ENCODE measurements at places on chromosomes 7 and 10.

DNA sequence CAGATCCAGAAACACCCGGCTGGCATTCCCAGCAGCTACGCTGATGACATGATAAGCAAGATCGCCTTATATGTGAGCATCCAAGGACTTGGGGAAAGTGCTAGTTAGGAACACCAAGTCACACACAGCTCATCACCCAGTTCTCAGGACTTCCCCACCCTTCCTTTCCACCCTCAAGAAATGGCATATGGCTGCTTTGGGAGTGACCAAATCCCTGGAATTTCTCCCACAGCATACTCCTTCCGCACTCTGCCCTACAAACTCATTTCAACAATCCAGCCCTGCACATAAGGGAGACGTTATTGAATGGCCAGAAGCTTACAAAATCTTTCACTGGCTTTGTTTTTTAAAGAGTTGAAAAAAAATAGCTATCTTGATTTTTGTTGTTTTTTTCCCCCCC lies 4.2 kb downstream of the ITIH5 start:
- no peak for ATAC-seq

- ATAC-seq = no peak
Measured at GRCh38 chr10:44415121-44415520, 30.2 kb upstream of the CXCL12 start.

- no peak for ATAC-seq
Measured at GRCh38 chr10:43047288-43047970, 29.4 kb upstream of the RET start.

DNA sequence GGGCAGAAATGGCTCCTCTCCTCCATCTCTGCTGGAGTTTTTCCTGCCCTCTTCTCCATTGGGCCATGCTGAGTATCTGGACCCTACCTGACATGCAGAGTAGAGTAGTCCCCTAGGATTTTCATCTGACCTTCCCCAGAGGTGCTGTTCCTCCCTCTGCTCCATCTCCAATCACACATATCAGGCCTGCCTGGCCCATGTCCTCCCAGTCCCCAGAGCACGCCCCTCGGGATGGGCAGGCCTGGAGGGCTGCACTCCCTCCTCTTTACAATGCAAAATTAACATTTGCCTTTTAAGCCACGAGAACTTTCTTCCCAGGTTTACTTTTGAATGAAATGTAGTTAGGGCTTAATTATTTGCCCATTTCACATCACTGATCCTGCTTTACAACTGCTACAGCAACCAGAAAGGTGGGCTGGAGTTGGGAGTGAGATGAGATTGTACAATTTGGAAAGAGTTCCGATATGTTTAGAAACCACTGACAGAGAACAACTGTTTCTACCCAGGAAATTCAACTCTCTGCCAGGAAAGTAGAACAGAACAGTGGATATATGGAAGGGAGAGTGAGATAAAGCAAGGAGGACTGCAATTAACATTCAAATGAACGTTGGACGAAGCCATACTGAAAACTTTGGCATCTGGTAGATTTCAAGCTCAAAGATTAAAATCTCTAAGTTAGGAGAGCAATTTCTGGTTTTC lies 184.0 kb upstream of the HABP2 start:
- ATAC-seq = no peak

DNA sequence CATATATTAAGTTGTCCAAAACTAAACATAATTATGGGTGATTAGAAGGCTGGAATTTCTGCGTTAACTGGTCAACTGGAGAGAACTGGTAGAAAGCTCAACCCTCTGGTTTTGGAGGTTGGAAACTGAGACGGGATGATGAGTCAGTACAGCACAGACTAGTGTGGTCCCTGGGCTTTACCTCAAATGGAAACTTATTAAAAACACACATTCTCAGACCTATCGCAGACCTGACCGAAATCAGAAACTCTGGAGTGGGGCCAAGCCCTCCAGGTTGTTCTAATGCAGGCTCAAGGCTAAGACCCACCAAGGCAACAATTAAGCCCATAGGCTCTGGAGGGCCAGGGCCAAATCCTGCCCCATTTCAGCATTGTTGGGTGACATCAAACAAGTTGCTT lies 136.9 kb downstream of the KCNMA1 start:
- no peak for ATAC-seq

DNA sequence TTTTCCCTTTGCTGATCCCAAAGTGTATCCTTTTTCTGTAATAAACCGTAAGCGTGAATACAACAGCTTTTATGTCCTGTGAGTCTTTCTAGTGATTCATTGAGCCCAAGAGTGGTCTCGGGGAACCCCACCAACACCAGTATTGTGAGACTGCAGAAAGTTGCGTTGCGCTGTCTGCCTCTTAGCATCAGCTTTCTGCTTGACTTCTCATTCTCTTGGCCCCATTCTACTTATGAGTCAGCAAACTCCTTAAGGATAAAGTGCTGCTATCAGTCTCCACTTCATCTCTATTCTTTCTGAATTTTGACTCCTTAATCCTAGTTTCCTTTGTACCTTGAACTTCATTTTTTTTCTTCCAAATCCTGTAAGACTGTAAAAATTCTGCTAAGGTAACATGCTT lies 184.3 kb upstream of the MBL2 start:
- no peak for ATAC-seq

- ATAC-seq = no peak
Measured at GRCh38 chr10:15300697-15301096, 70.4 kb downstream of the FAM171A1 start.

DNA sequence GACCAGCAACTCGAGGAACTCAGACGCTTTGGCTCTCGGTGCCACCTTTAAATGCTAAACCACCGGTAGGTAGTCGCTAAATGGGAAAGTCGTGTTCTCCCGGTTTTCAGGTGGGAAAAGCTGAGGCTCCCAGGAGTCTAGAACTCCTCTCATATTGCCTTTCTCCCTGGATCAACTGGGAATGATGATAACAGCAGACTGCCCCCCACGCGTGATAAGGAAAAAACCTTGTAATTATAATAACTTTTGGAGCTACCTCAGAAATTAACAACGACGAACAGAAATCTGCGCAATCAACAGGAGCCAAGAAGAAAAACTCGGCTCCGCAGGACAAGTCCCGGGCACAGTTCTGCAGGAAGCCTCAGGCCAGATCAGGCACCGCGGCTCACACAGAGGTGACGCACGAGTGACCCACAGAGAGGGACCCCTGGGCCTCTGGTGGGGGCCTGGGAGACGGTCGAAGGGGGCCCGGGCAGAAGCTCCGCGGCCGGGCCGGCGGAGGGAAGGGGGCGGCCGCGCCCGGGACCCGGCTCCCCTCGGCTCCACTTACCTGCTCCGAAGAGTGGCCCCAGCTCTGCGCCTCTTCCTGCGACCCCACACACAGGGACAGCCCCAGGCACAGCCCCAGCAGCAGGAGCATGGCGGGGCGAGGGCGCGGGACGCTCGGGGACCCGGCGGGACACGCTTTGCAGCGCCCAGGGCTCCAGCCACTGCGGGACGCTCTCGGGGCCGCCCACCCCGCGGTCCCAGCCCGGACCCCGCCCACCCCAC lies at the start of gene ITIH5:
ITIH5 (minus strand) TSS at position 714 of the 771 bp plus-strand sequence; CDS start at position 640, 74 bp downstream.
- no peak for ATAC-seq

DNA sequence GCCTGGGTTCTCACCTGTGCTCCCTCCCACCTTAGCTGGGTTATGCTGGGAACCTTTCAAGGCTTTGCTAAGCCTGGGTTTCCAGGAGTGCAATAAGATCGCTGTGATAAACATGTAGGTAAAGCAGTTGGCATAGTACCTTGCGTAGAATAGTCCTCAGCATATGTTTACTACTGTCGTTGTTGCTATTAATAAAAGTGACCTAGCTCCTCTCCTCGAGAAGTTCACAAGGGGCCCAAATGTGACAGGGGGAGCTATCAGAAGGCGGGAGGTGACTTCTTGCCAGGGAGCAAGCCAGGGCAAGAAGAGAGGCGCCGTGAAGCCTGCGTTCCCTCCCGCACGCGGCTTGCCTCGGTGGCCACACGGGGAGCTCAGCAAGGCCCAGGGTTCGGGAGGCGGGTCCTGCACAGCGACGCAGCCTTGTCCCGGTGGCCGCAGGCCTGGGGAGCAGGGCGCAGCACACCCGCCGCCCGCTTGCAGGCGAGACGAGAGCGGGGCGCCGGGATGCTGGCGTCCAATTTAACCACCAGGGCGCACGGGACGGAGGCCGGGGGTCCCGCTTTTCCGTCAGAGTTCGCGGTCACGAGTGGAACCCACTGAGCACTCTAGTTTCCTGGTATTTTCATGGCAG lies 106.2 kb downstream of the SNX10 start:
- peak; percentile 27 for ATAC-seq

GRCh38 chr10:64830869-64831268 lies 1309.7 kb downstream of the REEP3 start:
- no peak for ATAC-seq

DNA sequence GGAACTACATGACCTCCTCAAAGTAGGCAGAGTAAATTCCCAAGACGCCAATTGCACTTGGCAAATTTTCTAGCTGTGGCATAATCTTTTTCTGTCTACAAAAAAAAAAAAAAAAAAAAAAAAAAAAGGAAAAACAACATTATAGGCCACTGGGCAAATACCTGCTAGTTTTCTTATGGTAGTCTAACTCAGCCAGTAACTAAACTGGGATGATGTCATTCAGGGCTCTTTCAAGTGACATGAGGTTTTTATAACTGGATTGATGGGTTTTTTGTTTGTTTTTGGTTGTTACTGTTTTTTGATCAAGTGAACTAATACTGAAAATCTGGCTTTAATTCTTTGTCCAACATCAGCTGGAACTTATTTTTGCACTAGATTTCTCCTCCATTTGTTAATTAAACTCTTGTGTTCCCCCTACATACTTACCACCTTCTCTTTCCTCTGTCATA lies 7.4 kb upstream of the VIM start:
- no peak for ATAC-seq

- ATAC-seq = no peak
Measured at GRCh38 chr10:71857934-71858890, 7.2 kb upstream of the PSAP start.

GRCh38 chr7:27840313-27840712 lies 100.4 kb downstream of the TAX1BP1 start:
- peak; percentile 95 for ATAC-seq

- no peak for ATAC-seq
Measured at GRCh38 chr10:22708772-22709171, 5.6 kb downstream of the PIP4K2A start.

DNA sequence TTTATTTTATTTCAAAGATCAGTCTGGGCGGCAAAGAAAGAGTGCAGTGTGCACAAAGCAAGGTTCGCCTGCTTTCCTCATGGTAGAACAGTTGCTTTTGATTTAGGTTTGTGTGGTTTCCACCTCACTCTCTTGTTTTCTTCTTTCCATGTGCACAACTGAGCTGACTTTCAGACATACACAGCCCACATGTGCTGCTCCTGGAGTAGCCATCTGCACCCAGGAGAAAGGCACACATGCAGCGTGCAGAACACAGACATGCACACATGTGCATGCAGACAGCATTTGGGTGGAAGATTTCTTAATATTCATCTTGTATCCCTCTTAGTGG lies 302.1 kb downstream of the FZD1 start:
- no peak for ATAC-seq

DNA sequence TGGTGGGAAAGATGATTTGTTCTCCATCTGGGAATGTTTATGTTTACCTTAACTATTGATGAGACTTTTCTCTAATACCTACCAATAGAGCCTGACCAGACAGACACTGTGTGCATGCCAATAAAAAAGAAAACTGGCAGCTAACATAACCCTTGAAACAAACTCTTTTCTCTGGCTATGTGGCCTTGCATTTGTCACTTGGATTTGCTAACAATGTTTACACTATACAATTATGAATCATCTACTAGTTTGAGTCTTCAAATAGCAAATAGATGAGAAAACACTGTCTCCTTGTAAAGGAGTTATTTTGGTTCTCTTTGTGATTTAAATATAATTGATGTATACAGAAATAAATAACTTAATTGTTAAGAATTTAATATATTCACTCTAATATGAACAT lies 273.1 kb downstream of the SEMA3D start:
- no peak for ATAC-seq

DNA sequence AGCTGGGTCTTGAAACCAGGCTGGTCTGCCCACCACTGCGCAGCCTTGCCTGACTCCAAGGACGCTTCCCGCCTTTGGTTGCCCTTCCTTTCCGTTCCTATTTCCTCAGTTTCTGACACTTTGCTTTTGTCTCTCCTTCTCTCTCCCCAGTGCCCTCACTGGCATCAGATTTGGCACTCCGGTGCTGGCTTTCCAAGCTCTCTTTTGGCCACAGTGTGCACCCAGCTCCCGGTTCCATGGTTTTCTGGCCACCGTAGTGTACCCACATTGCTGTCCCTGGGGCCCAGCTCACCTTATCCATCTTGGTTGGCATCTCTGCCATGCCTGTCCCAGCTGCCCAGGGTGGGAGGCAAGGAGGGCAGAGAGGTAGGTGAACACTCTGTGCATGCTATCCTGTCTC lies 142.2 kb downstream of the PLXNA4 start:
- ATAC-seq = no peak

DNA sequence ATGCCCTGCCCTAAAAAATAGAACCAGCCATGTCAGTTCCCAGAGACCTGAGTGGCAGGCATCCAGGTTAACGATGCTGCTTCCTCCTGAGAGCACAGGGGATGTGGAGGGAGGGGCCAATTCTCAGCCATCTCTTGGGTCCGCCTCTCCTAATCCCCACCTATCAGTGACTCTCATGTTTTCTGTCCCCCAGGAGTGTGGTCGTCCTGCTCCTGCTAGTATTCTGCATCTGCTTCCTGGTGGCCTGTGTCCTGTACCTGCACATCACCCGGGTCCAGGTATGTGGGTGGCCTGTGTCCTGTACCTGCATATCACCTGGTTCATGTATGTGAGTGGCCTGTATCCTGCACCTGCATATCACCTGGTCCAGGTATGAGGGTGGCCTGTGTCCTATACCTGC lies 105.3 kb downstream of the ADCY1 start:
- ATAC-seq = no peak

DNA sequence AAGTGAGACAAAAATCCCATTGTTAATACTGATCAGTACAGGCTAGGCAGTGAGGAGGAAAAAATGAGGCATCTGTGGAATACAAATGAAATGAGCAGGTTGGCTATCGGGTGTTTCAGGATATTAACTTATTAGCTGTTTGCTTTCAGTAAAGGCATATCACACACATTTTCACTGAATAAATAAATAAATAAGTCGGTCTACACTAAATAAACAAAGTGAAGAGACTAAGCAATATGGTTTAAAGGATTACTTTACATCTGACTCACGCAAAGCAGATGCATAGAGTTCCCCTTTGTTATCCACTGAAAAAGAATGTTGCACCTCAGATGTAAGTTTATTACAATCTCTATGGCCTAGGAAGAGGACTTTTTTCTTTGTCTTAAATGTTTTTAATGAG lies 6.3 kb upstream of the SEMA3A start:
- ATAC-seq = no peak

DNA sequence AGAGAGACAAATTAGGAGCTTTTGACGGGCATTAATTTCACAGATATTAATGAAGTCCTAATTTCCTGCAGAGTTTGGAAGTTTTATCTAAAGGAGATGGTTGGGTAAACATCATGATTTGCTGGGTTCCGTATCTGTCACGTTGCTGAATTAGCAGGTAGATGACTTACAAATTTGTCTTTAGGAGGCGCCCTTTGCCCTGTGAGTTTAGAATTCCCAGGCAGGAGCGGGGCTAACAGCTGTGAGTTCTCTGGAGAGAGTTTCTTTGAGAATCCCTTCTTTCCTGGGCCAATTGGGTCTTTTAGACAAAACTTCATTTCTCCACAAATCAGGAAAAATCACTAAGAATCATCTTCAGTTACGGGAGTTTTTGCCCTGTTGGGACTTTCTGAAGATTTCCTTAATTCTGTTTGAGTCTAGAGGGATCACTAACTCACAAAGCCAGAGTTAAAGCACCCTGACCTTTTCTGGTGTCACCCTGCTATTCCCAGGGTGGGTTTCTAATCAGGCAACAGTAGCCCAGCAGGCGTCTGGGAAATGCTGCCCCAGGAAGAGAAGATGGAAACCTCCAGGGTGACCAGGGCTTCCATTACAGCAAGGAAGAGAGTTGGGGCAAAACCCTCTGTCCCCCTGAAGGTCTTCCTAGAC lies 63.7 kb downstream of the PRKCQ start:
- ATAC-seq = no peak
